ENCODE measurements at places on chromosomes 5 and 9.
A peak's percentile ranks its signal among the peaks of the same experiment; 100 is the strongest.

DNA sequence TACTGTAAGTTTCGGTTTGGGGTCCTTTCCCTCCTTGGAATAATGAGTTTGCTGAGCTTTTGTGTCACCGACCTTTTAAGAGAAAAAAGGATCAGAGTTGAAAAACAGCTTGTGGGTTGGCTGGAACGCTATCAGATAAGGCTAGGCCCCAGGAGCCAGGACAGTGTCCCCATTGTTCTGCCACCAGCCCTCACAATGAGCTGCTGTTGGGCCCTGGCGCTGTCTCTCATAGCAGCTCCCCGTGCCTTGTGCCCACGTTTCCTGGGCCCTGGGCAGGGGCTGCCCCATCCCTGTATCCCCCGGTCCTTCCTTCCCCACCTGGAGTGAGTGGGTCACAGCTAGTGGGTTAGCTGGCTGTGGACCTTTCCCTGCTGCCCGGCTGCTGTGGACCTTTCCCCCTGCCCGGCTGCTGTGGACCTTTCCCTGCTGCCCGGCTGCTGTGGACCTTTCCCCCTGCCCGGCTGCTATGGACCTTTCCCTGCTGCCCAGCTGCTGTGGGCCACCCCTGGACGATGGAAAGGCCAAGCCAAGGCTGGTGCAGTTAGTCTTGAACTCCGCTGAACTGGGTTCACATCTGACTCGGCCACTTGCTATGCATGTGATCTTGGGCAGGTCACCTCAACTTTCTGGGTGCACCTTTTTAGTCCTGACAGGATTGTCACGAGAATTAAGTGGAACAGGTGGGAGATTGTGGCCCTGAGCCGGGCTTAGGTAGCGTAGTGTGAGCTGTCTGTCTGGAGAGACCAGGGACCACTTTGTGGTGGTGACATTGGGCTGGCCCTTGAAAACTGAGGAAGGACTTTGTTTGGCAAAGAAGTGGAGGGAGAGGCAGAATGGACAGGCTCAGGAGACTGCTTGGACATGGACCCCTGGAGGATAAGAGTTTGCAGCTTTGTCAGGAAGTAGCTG, 99.5 kb downstream of the DAB2IP start:
- DNase-seq: no peak

GRCh38 chr5:14295610-14296009, 152.5 kb downstream of the TRIO start:
- DNase-seq: no peak

DNA sequence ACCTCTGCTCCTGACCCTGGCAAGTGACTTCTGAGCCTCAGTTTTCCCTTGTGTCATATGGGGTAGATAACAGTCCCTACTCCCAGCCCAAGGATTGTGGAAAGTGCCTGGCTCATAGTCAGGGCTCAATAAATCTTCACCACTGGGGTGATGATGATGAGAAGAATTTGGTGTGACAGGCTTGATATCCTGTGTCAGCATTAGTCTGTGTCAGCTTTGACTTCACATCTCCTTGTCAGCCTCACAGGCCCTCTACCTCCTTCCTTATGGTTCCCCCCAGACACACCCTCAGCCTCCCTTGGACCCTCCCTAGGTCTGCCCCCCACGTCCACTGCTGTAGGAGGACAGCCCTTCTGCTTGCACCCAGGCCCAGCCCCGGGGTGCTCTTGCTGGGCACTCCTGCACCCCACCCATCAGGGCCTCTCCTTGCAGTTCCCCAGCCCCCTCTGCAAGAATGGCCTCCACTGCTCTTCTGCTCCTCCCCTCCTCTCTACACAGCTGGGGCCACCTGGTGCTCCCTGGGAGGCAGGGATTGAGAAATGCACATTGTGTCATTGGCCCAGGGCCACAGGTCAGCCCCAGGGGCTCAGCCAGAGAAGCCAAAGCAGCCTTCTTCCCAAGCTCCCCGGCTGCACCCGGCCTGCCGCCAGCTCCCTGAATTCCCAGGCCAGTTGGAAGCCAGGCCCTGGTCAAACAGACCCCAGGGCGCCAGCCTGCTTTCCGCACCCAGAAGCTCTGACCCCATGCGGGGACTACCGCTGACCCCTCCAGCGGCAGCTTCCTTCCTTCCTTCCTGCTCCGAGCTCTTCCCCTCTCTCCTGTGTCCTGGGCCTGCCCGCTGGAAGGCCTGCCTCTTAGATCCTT, 7.7 kb downstream of the FGFR4 start:
- no peak for DNase-seq

GRCh38 chr9:70395652-70396051, 18.8 kb downstream of the KLF9 start:
- DNase-seq: no peak

DNA sequence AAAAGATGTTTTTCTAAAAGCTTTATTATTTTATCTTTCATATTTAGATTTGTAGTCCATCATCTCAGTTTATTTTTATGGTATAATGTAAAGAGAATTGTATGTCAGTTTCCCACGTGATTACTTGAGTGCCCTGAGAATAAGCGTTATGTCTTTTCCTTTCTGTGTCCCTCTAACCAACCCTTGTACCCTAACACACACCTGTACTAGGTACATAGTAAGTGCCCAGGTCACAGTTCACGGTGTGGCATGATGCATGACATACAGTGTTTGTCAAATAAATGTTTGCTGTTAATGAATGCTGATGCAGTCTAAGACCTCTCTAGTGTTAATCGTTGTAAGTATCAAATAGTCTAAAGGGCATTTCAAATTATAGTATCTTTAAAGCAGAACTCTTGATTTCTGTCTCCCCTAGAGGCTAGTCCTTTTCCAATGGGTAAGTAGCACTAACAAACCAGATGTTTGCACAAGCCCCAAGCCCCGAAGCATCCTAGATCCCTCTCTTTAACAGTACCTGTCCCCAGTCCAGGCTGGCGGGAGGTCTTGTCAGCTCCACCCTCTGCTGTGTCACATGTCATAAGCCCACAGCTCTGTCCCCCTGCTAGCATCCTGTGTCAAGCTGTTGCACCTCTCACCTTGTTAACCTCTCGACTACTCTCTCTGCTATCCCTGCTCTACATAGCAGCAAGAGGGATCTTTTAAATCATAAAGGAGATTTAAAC, 23.7 kb downstream of the NUP214 start:
- DNase-seq: no peak

DNA sequence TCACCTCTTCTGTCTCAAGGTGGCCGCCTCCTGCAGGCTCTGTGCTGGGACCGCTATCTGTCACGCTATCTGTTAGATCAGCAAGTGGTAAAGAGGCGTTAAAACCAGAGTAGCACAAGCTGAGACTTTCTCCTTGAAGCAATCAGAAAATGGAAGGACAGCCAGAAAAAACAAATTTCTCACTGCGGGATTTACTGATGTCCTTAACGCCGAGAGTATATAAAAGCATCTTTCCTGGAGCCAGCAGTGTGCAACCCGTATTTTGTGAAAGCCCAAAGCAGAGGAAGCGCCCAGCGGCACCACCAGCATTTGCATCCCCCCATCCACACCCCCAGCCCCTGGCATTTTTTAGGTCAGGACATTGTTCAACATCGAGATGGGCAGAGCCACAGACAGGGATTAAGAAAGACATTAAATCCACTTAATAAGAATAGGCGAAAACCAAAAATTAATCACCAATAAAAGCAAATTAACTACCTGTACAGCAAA, 48.6 kb downstream of the DUSP1 start:
- DNase-seq: no peak

GRCh38 chr5:1004461-1005248, 3.9 kb upstream of the NKD2 start:
- DNase-seq: peak; percentile 93

DNA sequence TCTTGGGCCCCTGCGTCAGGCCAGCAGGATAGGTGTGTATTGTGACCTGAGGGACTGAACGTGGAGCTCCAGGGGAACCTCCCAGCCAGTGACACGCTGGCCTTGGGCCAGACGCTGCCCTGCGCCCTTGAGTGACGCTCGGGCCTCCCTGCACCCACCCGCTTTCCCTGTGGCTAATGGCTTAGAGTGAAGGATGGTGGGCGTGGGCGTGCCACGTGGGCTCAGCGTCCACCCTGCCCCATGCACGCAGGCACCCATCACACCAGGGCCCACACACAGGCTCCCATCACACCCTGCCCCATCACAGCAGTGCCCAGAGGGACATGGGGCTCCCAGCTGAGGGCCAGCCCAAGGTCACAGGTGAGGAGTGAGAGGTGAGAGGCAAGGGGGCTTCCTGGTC, 5.1 kb upstream of the FUT7 start:
- no peak for DNase-seq

- no peak for DNase-seq
Measured at GRCh38 chr5:90134892-90135291, 274.7 kb downstream of the CETN3 start.

DNA sequence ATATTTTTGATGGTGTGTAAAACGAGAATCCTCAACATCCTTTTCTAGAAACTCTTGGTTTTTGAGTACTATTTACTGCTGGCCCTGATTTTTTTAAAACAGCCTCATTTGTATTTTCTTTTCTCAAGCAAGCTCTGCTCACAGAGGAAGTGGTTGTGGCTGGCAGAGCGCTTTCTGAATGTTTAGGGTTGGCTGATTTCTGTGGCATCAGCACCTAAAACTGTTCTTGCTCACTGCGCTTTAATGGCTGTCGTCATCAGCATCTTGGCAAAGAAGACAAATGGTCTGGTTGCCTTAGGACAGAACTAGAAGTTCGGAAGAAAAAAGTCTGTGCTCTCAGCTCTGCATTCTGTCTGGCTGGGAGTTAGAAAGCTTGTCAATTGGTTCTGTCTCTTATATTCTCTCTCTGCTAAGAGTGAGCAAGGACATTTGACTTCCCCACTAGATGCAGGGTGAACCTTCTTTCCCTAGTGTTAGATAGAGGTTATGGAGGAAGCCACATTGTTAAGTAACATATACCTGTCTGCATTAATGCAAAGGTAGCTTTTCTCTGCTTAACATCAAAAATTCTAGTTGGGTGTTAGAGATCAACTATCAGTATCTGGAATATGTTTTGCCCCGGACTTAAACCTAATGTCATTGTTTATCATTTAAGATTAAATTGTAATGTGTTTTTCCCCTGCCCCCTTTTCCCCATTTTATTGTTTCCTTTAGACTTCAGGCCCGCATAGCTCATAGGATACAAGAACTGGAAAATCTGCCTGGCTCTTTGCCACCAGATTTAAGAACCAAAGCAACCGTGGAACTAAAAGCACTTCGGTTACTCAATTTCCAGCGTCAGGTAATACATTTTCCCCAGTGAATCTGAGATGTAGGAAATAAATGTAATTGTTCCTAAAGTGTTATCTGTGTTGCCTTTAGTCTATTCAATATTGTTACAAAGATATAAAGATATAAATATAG, 39.0 kb downstream of the SMARCA2 start:
- no peak for DNase-seq

DNA sequence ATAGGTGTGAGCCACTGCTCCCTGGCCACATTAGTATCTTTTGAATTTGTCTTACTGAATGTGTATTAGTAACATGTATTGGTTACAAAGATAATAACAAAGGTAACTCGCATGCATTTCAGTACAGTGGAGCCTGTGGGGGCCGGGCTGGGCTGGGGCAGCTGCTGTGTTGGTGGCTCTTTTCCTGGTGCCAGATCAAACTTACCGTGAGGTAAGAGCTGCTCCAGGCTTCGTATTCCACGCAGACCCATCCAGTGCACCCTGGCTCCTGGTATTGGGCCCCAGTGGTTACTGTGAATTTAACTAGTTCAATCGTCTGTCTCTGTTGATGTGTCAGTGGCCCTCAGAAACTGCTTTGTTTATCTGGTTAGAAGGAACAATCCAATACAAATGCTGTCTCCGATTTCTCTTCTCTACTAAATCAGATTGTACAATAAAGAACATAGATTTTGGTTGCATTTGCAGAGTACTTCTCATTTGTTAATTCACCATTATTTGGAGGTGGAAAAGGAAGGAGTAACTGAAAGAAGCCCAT, 15.6 kb downstream of the PRRC2B start:
- no peak for DNase-seq

DNA sequence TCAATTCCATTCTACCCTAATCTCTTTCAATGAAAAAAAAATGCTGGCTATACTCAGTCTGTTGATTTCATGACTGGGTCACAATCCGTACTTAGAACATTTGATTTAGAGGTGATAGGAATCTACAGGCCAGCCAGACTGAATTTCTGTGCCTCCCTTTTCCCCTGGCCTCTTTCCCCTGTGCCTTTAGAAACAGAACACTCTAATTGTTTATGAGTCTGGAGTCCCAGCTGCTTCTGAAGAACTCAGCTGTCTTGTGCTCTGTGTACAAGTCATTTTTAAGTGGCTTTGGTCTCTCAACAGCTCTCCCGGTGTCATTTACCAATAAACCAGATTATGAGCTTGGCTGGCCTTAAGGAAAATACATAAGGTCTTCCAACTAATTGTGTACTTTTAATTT, 94.1 kb upstream of the ITGA2 start:
- no peak for DNase-seq

- no peak for DNase-seq
Measured at GRCh38 chr9:116075191-116075590, 78.4 kb upstream of the PAPPA start.

- DNase-seq: no peak
Measured at GRCh38 chr5:74433896-74434829, 206.4 kb downstream of the ENC1 start.

DNA sequence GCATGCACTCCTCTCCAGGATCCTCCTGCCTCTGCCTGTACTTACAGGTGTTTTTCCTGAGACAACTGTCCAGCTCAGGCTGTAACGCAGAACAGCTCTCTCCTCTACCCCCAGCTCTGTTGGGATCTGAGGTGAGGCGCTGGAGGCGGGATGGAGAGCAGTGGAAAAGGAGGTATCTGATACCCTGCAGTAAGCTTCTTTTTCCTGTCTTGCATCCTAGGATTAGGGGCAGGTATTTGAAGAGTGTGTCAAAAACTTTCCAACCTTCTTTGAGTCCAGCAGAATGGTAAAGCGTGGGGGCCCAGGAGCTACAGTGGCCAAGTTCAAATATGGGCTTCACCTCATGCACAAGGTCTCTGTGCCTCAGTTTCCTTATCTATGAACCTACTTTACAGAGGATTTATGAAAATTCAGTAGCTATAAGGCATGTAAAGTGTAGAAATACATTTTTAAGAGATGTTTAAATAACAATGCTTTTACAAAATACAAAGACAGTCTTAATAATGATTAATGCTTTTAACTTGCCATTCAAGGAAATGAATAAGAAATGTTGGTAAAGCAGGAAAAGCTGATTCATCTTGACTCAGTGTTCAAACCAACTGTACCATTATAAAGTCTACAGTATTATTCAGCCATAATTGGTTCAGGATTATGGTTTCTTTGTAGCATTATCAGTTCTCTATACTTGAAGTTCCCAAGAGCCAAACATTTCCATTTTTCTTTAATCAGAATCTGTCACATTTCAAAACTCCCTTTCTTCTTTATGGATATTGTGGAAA, 26.1 kb downstream of the MAP1B start:
- no peak for DNase-seq

GRCh38 chr9:127567730-127568617, 44.1 kb upstream of the STXBP1 start:
- DNase-seq: no peak
